ENCODE measurements at places on chromosomes 4 and X. TPM values are rescaled to one million over a fixed set of nuclear protein-coding genes. Genes with fewer than 3 reads are reported as not detected.

DNA sequence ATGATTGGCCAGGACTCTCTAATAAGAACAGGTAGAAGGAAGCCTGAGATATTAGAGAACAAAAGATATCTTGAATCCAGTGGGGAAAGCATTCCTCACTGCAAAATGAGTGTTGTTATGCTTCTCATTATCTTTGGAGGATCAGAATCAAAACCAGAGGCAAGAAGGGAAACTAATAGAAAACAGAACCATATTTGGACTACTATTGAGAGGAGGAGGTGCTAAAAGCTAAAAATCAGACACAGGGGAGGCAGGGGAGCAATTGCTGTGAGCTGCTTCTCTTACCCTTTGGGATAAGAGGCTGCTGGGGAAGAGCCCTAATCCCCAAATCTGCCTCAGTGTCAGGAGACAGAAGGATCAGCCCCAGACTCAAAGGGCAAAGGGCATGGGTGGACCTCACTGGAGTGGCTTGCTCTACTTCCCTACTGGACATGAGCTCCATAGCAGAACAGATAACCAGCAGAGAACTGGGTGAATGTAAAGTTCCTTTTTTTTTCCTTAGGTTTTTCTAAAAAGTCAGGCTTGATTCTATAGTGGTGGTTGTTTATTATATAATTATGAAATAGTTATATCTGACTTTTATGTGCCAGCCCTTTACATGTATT lies 60.1 kb downstream of the SEPTIN11 start:
- DNase-seq = no peak

DNA sequence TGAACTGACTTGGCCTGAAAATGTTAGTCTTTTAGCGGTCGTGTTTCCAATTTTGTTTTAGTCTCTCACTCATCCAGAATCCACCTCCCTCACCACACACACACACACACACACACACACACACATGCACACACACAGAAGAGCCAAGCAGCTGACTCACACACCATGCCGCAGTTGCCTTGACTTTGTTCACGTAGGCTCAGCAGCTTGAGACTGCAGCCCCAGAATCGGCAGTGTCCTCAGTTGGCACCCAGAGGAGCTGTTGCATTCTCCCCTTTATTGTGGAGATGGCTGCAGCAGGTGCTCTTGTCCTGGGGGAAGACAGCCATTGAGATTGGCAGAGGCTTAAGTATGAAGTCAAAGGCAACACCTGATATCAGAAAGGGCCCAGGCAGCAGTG lies 20.9 kb upstream of the XPNPEP2 start:
- no peak for DNase-seq

GRCh38 chrX:123322536-123322935 lies 138.5 kb downstream of the GRIA3 start:
- DNase-seq = no peak

GRCh38 chrX:138229718-138230117 lies 481.8 kb downstream of the FGF13 start:
- DNase-seq = no peak

DNA sequence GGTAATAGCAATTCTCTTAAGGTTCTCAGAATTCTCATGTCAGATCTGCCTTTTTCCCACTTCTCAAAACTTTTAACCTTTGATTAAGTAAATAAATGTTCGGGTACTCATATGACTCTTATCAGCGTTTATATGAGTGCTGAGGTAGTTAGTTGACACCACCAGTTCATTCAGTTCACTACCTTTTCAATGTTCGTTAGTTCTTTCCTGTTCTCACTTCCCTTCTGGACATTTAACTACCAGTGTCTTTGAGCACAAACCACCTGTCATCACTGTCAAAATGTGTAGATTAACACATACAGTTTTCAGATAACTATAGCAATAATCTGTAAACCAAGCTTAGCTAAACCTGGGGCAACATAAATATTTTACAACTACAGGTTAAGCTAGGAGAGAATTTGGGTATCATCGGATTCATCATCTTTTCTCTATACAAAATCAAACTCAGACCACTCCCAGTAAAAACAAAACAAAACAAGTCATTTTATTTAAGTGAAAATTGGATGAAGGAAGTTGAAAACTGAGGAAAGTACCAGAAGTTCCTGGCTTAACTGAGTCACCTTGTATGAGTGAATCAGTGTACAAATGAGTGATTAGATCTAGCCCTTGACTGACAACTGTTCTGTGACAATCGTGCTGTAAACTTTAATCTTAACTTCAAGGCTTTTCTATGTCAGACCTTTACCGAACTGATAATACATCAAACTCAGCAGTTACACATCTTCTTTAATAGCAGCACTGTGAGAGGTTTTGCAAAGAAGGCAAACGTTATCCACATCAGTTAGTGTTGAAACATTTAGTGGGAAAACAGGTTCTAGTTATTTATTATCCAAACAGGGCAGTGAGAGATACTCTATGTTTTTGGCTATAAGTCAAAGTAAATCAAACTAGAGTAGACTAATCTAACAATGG lies 41.9 kb downstream of the ARHGEF38 start:
- DNase-seq = no peak

DNA sequence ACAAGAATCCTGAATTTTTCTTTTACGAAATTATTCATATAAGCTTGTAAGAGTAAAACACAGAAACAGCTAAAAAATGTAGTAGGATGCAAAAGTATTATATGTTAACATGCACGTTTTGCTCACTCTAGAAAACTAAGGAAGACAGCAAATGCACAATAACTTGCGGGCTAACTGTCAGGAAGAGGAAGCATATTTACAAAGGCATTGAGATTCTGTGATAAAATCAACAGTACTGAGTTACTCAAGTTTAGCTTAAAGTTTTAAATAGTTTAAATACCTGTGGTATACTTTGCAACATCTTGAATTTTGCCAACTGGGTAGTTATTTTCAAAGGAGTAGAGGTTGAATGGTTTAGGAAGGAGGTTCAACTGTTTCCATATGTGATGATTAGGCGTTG lies 37.0 kb downstream of the SH2D1A start:
- DNase-seq = no peak

GRCh38 chr4:159052315-159052714 lies 50.6 kb upstream of the RAPGEF2 start:
- no peak for DNase-seq

DNA sequence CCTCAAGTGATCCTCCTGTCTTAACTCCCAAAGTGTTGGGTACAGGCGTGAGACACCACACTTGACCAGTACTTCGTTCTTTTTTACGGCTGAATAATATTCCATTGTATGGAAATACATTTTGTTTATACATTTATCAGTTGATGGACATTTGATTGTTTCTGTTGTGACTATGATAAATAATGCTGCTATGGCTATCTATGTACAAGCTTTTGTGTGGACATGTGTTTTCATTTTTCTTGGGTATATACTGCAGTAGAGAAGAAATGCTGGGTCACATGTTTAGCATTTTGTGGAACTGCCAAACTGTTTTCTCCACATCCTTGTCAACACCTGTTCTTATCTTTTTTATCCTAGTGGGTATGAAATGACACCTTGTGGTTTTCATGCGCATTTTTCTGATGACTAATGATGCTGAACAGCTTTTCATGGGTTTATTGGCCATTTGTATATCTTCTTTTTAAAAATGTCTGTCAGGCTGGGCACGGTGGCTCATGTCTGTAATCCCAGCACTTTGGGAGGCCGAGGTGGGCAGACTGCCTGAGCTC lies 37.3 kb downstream of the SAT1 start:
- no peak for DNase-seq

- DNase-seq = no peak
These were observed 14.6 kb downstream of the SYN1 start for GRCh38 chrX:47605024-47605423.

DNA sequence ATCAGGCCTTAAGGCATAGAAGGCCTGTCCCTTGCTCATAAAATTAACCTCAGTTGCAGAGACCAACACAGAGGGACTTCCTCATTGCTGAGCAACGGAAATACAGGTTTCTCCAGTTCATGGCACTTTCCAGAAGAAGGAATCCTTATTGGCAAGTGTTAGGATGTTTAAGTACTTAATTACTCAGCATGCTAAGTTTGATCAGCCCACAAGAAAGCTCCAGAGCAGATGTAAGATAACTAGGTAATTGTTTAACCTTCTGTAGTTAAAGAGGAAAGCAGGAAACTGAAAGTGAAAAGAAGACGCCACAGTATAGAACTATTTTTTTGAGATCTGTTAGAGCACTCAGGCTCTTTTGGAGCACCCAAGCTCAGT lies 33.5 kb downstream of the SMS start:
- no peak for DNase-seq

DNA sequence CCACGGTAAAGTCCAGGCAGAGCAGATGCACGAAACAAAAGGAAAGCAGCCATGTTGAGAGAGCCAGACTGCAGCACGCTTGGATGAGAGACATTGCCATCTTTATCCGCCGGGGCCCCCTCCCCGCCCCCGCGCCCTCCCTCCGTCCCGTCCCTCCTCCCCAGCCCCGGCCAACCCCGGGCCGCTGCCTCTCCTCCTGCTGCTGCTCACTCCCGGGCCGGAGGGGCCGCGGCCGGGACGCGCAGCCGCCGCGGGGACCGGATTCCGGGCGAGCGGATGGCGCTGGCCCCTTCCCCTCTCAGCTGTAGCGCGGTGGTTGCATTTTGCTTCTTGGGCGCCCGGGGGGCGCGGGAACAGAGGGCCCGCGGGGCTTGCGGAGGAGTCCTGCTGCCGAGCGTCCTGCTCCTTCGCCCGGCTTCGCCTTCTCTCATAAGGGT lies 542 bp downstream of the RNF150 start:
- no peak for DNase-seq

- DNase-seq = no peak
These were observed 903.3 kb downstream of the STIM2 start for GRCh38 chr4:27763830-27764525.

- DNase-seq = no peak
These were observed 22.8 kb downstream of the GPAT3 start for GRCh38 chr4:83558680-83559079.

- no peak for DNase-seq
These were observed 61.3 kb downstream of the SEPTIN11 start for GRCh38 chr4:77010841-77011354.

DNA sequence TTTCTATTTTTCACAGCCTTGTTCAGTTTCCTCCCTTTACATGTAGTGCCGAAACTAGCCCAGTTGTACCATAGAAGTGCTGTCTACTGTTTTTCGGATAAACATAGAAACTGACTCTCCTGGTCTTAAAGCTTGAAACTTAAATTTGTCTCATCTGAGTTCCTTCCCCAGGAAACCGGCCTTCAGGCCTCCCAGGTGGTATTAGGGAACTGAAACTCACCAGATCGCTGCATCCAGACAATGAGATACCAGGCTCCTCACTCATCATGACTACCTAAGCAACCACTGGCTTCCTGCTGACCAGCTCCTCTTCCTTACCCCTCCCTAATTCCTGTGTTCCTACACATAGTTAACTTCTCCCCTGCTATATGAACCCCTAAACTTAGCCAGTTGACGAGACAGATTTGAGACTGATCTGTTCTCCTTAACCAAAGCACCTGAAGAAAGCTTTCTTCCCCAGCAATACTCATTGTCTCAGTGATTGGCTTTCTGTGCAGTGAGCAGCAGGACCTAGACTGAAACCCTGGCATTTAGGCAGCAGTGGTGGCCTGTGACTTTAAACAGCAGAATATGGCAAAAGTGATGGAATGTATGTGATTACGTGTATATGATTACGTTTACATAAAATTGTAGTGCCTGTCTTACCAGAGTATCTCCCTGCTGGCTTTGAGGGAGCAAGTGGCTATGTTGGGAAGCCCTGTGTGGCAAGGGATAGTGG lies 959.1 kb upstream of the LCORL start:
- DNase-seq = no peak

DNA sequence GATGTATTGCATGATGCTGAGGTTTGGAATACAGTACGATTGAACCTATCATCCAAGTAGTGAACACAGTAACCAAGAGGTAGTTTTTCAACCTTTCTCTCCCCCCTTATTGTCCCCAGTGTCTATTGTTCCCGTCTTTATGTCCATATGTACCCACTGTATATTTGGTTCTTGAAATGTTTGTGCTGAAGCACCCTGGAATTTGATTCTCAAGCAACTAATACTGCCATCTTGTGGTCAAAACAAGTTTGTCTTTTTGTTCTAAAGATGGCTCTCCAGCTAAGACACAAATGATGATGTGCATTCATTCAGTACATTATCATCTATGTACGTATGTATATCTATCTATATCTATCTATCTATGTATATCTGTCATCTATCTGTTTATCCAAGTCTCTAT lies 33.5 kb upstream of the DCX start:
- no peak for DNase-seq

DNA sequence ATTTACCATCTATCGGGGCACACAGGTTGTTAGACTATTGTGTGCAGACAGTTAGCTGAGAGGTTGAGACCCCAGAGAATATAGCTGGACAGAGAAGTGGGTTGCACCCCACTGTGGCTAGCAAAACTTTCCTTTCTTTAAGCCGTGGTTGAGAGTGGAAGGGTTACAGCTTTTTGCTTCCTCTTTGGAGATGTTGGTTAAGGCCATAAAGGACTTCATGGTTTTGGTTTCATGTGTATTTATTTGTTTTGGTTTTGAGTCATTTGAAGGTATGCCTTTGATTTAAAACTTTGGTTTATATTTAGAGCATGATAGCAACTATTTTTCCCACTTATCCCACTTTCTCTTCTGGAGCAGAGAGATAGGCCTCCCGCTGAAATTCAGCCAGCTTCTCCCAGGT lies 274.3 kb upstream of the IL1RAPL1 start:
- DNase-seq = no peak

- DNase-seq = no peak
These were observed 15.3 kb upstream of the TASL start for GRCh38 chrX:30592831-30593230.

DNA sequence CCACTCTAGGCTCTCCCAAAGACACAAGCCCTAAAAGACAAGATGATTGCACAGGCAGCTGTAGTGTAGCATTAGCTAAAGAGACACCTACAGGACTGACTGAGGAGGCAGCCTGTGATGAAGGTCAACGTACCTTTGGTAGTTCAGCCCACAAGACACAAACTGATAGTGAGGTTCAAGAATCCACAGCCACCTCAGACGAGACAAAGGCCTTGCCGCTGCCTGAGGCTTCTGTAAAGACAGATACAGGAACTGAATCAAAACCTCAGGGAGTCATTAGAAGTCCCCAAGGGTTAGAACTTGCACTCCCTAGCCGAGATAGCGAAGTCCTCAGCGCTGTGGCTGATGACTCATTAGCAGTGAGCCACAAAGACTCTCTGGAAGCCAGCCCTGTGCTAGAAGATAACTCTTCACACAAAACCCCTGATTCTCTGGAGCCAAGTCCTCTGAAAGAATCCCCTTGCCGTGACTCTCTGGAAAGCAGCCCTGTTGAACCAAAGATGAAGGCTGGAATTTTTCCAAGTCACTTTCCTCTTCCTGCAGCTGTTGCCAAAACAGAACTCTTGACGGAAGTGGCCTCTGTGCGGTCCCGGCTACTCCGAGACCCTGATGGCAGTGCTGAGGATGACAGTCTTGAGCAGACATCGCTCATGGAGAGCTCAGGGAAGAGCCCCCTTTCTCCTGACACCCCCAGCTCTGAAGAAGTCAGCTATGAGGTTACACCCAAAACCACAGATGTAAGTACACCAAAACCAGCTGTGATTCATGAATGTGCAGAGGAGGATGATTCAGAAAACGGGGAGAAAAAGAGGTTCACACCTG lies 306.3 kb downstream of the ANK2 start:
- DNase-seq = no peak

GRCh38 chrX:135273162-135273561 lies 21.3 kb downstream of the ETDA start:
- DNase-seq = no peak

The ADGRG2 gene
- 0.96 TPM for total RNA-seq

The FHDC1 gene
- 0.48 TPM for total RNA-seq

The CCSER1 gene
- total RNA-seq = 55.7 TPM

The GPM6B gene
- total RNA-seq = 81.7 TPM

The IL1RAPL2 gene
- total RNA-seq = 0.44 TPM

The HERC5 gene
- 5.9 TPM for total RNA-seq

The BLTP1 gene
- 134 TPM for total RNA-seq
